ENCODE measurements at places on chromosomes 4 and X.

DNA sequence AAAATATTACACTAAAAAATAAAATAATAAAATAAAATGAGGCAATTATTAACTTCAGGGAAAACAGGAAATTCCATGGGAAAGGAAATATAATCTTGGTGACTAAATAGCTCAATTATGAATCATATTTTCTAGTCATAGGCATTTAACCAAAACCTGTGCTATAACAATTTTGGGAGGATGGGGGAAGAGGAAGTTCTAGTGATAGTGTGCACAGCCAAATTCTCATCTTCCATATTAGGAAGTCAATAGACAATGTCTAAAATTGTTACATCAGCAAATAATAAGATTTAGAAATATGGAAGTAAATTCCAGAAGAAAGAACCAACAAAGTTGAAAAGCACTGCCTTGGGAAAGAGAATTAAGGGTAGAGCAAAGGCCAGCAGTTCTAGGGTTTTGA, 2.8 kb downstream of the AWAT2 start:
- no peak for DNase-seq

- no peak for DNase-seq
Measured at GRCh38 chr4:42843694-42844093, 48.8 kb upstream of the GRXCR1 start.

GRCh38 chrX:153638041-153638371, 9.0 kb upstream of the DUSP9 start:
- DNase-seq, result no peak

GRCh38 chr4:26953366-26953765, 92.7 kb downstream of the STIM2 start:
- no peak for DNase-seq

GRCh38 chr4:25370242-25370641, 6.8 kb upstream of the ANAPC4 start:
- no peak for DNase-seq

GRCh38 chrX:112800971-112801775, 39.5 kb downstream of the AMOT start:
- DNase-seq, result no peak

- no peak for DNase-seq
Measured at GRCh38 chr4:75844151-75844662, 58.0 kb downstream of the PPEF2 start.

- no peak for DNase-seq
Measured at GRCh38 chr4:180789929-180790328, 1453.3 kb upstream of the TENM3 start.

DNA sequence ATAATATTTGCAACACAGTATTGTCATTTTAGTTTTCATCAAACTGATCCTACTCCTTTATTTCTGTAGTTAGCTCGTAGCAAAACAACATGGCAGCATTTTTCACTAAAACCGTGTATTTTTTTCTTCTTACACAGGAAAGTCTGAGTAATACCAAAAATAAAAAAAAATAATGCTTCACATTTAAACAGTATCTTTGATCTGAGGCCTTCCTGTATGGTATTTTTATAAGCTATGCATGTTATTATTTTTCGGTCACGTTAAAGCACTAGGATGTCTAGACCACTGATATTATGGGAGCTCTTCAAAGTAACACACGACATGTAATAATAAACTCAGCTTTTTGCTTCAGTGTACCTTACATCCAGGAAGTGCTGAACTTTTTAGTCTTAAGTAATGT, 94.1 kb upstream of the SRD5A3 start:
- no peak for DNase-seq

- DNase-seq, result no peak
Measured at GRCh38 chrX:71994601-71995000, 84.0 kb downstream of the NHSL2 start.

DNA sequence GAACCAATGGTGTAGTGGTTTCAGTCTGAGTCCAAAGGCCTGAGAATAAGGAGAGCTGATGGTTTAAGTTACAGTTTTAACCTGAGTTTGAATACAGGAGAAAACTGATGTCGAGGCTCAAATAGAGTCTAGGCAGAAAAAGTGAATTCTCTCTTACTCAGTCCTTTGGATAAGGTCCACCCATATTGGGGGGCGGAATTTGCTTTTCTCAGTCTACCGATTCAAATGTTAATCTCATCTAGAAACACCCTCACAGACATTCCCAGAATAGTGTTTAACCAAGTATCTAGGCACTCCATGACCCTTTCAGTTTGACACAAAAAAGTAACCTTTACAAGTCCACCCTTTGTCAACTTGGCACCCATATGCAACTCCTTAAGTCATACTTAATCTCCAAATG, 216.0 kb downstream of the GRID2 start:
- DNase-seq, result no peak

DNA sequence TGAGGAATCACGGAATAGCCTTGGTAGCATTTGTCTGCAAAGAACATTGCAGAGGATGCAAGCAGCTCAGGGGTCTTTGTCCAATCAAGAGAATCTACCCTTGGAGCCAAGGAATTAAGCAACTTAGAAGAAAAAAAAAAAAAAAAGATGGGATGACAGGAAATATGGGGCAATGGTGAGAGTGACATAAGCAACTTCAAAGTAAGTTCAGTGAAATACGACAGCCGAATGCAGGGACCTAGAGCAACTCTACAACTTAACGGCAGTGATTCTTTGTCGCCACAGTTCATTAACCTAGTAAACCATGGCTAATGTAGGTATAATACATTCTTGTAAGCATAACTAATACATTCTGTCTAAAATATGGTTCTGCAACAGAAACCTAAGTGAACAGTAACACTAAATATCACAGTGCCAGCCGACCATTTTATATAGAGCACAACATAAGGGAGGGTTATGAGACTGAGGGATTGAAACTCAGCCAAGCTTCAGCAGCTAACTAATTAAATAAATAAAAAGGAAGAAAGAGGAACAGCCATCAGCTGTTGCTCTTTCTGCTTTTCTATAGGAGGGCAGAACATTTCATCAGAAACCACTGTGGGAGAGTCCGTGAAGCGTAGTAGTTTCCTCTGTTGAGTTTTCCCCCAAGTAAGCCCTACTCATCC, 74.7 kb downstream of the PPARGC1A start:
- DNase-seq, result no peak

- DNase-seq, result no peak
Measured at GRCh38 chr4:145525291-145525740, 43.7 kb downstream of the SMAD1 start.

DNA sequence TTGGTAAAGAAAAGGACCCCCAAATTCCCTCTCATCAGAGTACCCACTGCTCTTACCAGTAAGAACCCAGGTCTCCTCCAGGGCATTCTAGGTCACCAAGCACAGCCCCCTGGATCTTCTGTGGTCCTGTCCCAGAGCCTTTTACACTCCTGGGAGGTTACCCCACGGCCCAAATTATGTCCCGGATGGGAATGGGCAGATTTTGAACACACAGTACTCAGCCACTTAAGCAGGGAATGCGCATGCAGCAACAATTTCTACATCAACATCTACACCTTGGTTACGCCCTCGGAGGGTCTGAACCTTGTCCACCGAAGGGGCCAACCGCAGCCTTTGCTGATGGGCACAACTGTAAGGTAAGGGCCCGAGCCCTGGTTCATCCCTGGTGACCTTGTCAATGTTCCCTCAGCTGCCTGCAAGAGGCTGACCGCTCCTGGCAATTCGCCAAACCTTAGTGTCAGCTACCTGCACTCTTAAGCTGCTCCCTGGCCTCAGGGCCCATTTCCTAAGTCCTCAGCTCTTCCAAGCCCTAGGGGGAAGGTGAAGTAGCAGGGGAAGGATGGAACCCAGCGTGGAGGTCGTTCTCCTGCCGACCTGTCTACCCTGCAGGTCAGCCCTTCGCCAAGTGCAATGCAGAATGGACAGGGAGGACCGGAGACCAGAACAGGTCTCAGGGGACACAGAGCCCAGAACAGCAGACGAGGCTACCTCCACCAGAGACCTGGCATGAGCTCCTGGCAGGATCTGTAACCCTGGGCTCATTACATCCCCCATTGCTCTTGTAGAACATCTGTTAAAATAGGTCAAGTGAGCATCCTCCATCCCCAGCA, 5.9 kb downstream of the TIMP1 start:
- no peak for DNase-seq

- DNase-seq, result no peak
Measured at GRCh38 chrX:2642791-2643190, 48.3 kb upstream of the CD99 start.

GRCh38 chr4:11079171-11079570, 349.5 kb downstream of the HS3ST1 start:
- DNase-seq, result no peak

DNA sequence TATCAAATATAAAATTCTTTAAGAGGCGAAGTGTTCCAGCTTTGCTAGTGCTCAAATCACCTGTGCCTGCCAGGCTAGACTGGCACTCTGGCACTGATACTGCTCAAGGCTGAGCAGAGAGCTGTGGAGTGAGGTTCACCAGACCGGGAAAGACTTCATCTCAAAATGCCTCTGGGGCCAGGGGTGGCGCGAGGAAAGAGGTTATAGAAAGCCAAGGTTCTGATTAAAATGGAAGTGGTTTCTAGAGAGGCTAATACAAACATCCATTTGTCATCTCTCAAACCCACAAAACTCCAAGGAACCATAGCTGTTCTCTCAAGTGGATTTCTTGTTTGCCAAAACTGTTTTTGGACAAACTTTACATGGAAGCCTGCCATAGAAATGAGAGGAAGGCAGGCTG, 41.5 kb downstream of the F11 start:
- DNase-seq, result no peak

GRCh38 chr4:185772391-185773093, 39.5 kb downstream of the SORBS2 start:
- no peak for DNase-seq

- DNase-seq, result no peak
Measured at GRCh38 chr4:55132775-55133174, 7.4 kb upstream of the KDR start.

GRCh38 chr4:84905646-84906045, 60.8 kb downstream of the WDFY3 start:
- DNase-seq, result no peak

DNA sequence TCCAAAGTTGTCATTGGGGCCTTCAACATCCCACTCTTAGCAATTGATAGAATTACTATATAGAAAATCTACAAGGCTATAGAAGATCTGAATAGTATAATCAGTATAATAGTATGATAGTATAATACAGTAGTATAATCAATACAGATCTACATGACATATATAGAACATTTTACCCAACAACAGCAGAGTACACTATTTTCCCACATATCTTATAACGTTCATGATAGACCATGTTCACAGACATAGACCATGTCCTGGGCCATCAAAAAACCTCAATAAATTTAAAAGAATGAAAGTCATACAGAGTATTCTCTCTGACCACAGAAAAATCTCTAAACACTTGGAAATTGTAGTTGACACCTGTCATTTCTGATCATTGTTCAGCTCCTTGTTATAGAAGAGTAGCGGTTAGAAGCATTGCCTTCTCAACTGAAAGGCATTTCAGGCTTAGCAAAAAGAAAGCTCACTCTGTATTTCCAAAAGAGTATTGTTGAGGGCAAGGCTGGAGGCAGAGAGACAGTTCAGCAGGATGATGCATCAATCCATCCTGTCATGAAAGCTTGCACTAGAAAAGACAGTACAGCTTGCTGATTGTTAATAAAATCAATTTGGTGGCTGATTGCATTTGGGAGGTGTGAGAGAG, 38.8 kb upstream of the ARMCX5 start:
- no peak for DNase-seq

DNA sequence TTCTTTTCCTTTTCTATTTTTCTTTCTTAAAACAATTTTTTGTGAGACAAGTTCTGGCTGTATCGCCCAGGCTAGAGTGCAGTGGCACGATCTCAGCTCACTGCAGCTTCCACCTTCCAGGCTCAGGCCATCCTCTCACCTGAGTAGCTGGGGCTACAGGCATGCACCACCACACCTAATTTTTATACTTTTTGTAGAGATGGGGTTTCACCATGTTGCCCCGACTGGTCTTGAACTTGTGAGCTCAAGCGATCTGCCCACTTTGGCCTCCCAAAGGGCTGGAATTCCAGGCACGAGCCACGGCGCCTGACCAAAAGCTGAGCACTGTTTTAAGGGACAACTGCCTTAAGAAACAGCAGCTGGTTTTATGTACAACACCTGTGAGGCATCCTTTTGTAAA, 9.3 kb upstream of the NAT8L start:
- no peak for DNase-seq

DNA sequence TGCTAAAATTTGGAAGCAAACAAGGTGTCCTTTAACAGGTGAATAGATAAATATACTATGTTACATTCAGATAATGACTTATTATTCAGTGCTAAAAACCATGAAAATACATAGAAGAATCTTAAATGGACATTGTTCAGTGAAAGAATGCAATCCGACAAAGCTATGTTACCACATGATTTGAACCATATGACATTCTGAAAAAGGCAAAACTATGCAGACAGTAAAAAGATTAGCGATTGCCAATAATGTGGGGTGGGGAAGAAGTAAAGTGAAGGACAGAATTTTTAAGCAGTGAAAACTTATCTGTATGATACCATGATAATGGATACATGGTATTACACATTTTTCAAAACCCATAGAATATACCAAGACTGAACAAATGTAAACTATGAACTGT, 926.9 kb downstream of the FAT4 start:
- DNase-seq, result no peak

GRCh38 chr4:114025176-114025777, 45.8 kb upstream of the ARSJ start:
- DNase-seq, result no peak

DNA sequence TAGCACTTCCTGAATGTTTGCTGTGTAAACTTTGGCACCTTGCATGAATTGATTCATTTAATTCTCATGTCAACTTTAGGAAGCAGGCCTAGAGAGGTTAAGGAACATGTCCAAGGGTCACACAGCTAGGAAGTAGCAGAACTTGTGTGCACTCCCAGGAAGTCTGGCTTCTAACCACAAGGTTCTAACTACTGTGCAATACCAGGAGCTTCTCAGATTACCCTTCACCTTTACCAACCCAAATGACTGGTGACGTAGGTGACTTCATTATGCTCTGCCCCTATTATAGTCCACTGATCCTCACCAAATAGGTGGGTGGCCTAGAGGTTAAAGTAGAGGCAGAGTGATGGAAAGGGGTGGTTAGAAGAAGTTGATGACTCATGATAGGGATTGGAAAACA, 14.4 kb downstream of the AR start:
- no peak for DNase-seq

DNA sequence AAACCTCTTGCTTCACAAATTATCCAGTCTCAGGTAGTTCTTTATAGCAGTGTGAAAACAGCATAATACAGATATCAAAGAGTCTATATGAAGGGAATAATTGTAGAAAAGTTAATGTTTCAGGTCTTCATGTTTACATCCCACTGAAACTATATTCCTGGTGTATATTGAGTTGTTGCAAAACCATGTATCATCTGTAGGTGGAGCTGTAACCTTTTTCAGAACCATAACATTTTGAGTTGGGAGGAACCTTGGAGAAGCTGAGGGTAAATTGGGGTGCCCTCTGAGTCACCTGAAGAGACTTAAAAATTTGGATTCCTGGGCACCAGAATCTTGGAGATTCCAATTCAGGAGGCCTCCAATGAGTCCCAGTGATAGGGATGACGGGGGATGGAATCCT, 51.9 kb upstream of the TAPT1 start:
- DNase-seq, result no peak

GRCh38 chr4:68349279-68349648, 626 bp downstream of the YTHDC1 start:
- DNase-seq, result no peak

Measured in activated CD4-positive, alpha-beta T cell treated with anti-CD3 and anti-CD28 coated beads for 4 hours (primary cell).